Sigmoid colon (tissue), 7 donors: ENCODE measurements at places on chromosomes 12 and 14. TPM values are rescaled to one million over a fixed set of nuclear protein-coding genes. Genes with fewer than 3 reads are reported as not detected.

DNA sequence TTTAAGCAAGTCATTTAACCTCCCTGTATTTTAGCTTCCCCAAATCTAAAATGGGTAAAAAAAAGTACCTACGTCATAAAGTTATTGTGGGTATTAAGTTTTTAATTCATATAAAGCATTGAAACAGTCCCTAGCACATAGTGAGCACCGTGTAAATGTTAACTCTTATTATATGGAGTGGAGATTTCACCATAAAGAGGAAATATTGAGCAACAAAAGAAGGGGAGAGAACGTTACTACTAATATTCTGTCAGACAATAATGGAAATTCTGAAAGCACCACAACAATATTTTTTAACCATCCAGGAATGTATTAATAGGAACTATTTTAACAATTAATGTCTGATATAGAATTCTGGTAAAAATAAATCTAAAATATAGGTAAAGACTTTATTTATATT lies 7.8 kb upstream of the CD163L1 start:
- no peak overlapping the region for H3K27ac ChIP-seq
- H3K36me3 ChIP-seq = no peaks in the 10 kb centered on the region
- no peak overlapping the region for H3K4me3 ChIP-seq
- no peaks in the 10 kb centered on the region for H3K4me1 ChIP-seq

DNA sequence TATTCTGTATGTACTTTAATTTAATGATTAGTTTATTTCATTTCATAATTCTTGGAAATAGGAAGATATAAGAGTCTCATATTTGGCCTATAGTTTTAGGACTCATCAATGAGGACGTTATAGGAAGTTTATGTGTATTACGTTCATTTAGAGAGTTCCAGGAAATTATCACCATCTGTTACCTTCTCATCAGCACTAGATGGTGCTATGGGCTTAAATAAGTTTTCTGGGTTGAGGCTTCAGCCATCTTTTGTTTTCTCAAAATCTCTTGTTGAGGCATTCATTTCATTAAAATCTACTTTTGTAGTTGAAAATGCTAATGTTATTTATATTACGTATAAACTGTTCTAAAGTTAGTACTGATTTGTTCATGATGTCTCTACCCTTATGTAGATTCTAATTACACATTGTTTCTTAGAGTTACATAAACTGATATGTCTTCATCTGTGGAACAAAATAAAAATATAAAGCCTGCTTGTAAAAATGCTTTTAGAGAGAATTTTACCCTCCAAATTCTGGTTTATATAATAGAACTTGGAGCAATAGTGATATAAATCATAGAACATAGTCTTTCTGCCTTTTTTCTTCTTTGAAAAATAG lies 89.2 kb downstream of the CFAP54 start:
- no peaks in the 10 kb centered on the region for H3K36me3 ChIP-seq
- no peaks in the 10 kb centered on the region for H3K4me1 ChIP-seq
- DNase-seq = no peak
- H3K27ac ChIP-seq = no peak overlapping the region
- H3K4me3 ChIP-seq = no peak overlapping the region

DNA sequence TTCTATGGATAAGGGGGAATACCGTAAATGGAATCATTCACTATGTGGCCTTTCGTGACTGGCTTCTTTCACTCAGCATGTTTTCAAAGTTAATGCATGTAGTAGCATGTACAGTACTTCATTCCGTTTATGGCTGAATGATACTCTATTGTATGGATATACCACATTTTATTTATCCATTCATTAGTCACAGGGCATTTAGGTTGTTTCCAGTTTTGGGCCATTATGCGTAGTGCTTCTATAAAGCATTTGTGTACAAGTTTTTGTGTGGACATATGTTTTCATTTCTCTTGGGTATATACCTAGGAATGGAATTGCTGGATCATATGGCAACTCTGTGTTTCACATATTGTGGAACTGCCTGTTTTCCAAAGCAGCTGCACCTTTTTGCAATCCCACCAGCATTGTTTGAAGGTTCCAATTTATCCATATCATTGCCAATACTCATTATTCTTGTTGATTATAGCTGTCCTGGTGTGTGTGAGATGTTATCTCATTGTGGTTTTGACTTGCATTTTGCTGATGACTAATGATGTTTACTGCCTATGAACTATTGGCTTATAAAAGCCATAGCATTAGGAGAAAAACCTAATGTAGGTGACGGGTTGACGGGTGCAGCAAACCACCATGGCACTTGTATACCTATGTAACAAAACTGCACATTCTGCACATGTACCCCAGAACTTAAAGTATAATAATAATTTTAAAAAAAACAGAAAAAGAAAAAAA lies 45.5 kb downstream of the ATF7IP start:
- H3K27ac ChIP-seq = no peak overlapping the region
- no peak overlapping the region for H3K4me3 ChIP-seq
- H3K4me1 ChIP-seq = peaks cover 24% of the 10 kb centered on the region
- H3K36me3 ChIP-seq = no peaks in the 10 kb centered on the region
- no peak for DNase-seq

Gene ETV6
- total RNA-seq = 16.3 TPM

Gene CATSPERB
- total RNA-seq = 6.7 TPM
